ENCODE measurements at places on chromosomes 11 and 22.
A peak's percentile ranks its signal among the peaks of the same experiment; 100 is the strongest.

DNA sequence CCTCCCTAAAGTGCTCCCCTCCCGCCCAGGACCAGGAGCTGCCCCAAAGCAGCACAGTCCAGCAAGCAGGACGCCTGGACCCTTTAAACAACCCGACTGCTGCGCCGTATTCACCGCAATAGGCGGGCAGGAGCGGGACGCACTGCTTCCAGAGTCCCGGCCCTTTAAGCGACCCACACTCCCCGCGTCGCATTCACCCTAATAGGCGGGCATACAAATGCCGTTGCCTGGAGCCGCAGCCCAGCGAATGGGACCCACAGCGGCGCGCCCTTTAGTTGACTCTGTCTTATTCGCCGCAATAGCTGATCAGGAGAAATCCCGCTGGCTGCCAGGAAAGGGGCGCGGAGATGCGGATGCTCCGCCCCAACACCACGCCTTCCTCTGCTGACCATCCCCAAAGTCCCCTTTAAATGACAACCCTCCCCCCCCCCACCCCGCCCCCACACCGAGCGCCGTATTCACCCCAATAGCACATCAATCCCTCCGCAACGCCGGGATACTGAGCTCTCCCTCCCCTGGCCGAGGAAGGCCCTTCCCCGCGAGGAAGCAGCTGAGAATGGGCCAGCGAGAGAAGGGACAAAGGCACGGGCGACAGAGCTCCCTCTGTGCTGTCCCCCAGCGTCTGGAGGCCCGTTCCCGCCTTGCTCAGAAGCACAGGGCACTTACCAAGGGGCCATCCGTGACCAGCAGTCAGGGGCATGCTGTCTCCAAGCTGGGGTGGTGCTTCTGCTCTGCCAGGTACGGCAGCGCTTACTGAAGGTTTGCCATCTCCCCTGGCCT, 4.7 kb downstream of the OSBPL5 start:
- H3K36me3 ChIP-seq = no peaks in the 10 kb centered on the region
- H3K27me3 ChIP-seq = peaks cover under 1% of the 10 kb centered on the region
- DNase-seq = peak; percentile 86
- peaks cover 13% of the 10 kb centered on the region for H3K4me1 ChIP-seq
- H3K27ac ChIP-seq = no peak overlapping the region

- H3K27ac ChIP-seq = no peak overlapping the region
- H3K4me3 ChIP-seq = no peak overlapping the region
- no peaks in the 10 kb centered on the region for H3K4me1 ChIP-seq
- no peak for DNase-seq
- H3K36me3 ChIP-seq = no peaks in the 10 kb centered on the region
These were observed 1.4 kb upstream of the TNNI2 start for GRCh38 chr11:1837171-1838076.

DNA sequence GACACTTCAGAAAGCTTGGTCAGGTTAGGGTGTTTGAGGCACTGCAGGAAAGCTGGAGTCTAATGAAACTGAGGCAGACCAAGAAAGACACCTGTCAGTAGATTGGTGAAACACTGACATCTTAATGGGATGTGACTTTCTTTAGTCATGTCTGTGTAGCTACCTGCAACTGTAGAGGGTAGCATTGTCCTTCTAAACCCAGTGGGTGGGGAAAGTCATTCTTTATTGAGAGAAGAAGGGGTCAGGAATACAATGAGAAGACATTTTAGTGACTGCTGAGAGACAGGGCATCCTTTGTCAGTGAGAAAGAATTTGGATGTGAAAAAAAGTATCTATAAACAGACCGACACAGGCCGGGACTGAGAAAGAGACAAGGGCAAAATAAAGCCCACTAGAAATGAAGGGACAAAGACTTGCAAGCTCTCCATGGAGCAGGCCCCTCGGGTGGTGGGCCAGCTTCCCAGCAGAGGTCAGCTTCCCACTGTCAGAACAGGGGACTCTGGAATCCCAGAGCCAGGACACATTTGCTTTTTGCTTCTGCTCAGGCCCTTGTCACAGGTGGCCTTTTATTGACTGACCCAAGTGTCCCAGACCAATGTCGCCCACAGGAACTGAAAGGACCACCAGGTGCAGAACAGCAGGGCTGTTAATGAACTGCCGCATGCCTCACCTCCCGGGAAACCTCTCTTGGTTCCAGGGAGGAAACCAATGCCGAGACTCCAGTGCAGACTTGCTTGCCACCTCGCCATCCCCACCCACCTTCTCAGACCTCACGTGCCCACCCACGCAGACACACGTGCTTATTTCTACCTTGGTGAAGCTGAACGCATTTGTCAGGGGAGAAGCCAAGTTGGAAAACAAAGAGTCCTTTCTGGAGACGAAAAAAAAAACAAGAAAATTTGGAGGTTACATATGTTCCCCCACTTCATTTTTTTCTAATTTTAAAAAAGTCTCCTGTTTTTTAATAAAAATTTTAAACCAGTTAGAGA, 212.8 kb downstream of the TENM4 start:
- H3K27me3 ChIP-seq = no peaks in the 10 kb centered on the region
- H3K36me3 ChIP-seq = no peaks in the 10 kb centered on the region
- no peaks in the 10 kb centered on the region for H3K4me1 ChIP-seq
- DNase-seq = no peak
- no peak overlapping the region for H3K27ac ChIP-seq
- H3K4me3 ChIP-seq = no peak overlapping the region

DNA sequence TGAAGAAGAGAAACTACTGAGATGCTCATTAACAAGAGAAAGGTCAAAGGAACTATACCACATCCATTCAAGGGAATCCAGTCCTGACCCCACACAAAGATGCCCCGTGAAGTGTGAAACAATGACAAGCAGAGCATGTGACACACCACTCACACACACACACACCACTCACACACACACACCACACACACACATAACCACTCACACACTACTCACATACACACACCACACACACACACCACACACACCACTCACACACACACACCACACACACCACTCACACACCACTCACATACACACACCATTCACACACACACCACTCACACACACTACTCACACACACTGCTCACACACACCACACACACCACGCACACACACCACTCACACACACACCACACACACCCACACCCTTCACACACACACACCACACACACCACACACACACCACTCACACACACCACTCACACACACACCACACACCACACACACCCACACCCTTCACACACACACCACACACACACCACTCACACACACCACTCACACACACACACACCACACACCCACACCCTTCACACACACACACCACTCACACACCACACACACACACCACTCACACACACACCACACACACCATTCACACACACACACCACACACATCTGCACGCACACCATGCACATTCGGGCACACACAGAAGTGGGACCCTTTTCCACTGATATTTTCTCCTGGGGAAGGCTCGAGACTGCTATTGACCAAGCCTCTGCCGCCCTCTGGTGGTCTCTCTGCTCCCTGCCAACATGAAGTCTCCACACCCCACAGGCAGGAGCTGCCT, 32.0 kb upstream of the COMT start:
- H3K36me3 ChIP-seq = no peaks in the 10 kb centered on the region
- H3K27me3 ChIP-seq = no peaks in the 10 kb centered on the region
- DNase-seq = peak; percentile 71

DNA sequence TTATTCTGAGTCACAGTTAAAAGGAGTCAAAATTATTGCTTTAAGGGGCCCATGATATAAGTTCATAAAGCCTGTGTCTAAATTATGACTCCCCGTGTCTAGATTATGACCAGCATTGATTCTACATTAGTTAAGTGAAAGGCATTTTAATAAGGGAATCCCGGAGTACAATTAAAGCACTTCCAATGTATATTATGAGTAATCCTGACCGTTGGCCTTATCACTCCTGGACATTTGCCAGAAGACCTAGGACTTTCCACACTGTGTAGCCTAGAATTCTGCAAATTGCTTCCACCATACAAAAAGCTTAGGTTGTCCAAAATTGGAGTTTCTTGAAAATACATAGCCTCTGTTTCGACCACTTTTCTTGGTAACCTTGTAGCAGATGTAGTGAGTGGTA, 1292.6 kb downstream of the LRRC4C start:
- no peak overlapping the region for H3K4me3 ChIP-seq
- no peaks in the 10 kb centered on the region for H3K27me3 ChIP-seq
- no peak for DNase-seq
- H3K27ac ChIP-seq = no peak overlapping the region

Data from iPS DF 6.9 (cell line).